ENCODE measurements at places on chromosomes 4 and X.
A peak's percentile ranks its signal among the peaks of the same experiment; 100 is the strongest.

DNA sequence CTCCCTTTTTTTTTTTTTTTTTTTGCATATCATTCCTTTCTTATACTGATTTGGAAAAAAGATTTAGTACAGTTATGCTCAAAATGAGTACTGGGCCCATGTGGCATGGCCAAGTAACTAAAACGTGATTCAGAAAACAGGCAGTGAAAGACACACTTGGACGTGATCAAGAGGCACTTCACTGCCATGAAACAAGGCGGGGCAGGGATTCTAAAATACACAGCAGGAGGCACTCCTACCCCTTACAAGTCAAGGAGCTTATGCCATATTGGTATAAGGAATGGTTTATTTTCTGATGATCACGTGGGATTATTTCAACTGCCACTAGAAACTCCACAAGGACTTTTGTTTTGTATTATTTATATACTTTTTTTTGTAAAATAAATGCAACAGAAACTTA lies 72.0 kb downstream of the CHST7 start:
- no peak for DNase-seq

DNA sequence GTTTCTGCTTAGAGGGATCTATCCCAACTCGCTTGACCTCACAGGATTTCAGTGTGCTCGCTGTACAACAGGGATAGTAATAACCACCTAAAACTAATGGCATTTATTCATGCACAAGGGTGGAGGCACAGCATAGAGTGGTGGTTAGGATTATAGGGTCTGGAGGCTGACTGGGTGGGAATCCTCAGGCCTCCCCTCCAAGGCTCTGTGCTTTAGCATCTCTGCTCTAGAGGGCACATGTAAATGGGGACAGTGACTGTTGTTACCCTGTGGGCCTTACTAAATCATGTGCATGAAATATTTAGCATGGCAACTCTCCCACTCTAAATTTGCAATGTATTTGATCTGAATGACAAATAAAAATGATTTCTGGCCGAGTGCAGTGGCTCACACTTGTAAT lies 29.2 kb downstream of the VCX2 start:
- no peak for DNase-seq

GRCh38 chrX:40434947-40435346 lies 145.8 kb upstream of the ATP6AP2 start:
- DNase-seq = peak; percentile 84

- no peak for DNase-seq
These were observed 39.4 kb upstream of the TET2 start for GRCh38 chr4:105107095-105107856.
